ENCODE measurements at places on chromosomes 1 and 21.

DNA sequence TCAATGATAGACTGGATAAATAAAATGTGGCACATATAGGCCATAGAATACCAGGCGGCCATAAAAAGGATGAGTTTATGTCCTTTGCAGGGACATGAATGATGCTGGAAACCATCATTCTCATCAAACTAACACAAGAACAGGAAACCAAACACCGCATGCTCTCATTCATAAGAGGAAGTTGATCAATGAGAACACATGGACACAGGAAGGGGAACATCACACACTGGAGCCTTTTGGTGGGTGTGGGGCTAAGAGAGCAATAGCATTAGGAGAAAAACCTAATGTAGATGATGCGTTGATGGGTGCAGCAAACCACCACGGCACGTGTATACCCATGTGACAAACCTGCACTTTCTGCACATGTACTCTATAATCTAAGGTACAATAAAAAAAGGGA lies 883.4 kb upstream of the PRMT6 start:
- no peak for DNase-seq

- no peak for DNase-seq
Observed at GRCh38 chr21:25640202-25640942, 1.3 kb downstream of the JAM2 start.

GRCh38 chr1:108609483-108610049 lies 49.7 kb downstream of the EEIG2 start:
- no peak for DNase-seq

GRCh38 chr1:121471523-121471922 lies 286.7 kb downstream of the SRGAP2C start:
- DNase-seq = no peak

DNA sequence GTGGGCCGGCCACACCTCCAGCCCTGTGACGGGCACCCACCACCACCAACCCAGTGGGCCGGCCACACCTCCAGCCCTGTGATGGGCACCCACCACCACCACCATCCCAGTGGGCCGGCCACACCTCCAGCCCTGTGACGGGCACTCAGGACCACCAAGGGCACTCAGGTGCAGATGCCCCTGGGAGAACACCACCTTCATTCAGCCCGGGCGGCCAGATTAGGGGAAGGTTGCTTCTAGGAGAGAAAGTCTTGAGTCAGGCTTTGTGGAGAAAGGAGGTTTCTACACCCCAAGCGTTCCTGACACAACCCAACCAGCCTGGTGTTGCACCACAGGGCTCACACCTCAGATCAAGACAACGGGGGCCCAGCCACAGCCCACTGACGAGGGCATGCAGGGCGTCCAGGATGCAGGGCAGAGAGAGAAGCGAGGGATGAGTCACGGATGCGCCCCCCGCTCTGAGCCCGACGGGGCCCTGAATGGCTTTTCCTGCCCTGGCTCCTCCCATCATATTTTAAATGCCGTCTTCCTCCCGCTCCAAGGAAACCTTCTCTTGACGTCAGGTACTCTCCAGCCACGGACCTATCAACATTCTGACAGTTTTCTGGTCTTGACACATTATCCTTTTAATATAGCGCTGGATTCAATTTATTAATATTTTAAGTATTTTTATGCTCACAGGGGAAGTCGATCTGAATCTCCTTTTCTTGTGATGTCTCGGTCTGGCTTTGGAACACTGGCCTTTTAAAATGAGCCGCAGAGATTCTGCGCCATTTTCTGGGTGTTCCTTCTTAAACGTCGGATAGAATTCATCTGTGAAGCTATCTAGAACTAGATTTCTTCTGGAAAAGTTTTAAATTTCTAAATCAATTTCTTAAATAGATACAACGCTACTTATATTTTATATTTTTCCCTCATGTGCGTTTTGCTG lies 631 bp upstream of the SPATC1L start:
- peak; percentile 95 for DNase-seq
